Calu3 (cell line): ENCODE measurements at places on chromosomes 6 and 20.

DNA sequence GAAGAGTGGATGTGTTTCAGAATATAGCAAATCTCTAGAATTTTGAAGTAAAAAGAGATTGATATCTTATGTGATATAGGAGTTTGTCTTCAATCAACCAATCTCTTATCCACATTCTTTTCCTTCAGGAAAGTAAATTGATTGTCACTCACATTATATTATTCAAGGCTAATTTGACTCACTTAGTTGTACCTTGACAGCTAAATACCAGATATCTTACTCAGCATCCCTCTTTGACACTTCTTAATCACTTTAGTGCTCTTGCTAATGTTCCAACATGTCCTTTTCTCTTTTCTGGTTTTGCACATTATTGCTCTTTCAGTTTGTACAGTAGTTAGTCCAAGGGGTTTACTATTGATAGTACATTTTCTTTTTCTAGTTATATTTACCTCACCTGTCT, 286.9 kb upstream of the PTCHD4 start:
- H3K27me3 ChIP-seq = no peaks in the 10 kb centered on the region
- H3K36me3 ChIP-seq = no peaks in the 10 kb centered on the region
- H3K4me1 ChIP-seq = no peaks in the 10 kb centered on the region
- no peak overlapping the region for H3K27ac ChIP-seq
- no peak overlapping the region for H3K4me3 ChIP-seq

GRCh38 chr6:135128268-135128914, 52.7 kb upstream of the MYB start:
- H3K36me3 ChIP-seq = no peaks in the 10 kb centered on the region
- no peaks in the 10 kb centered on the region for H3K27me3 ChIP-seq
- no peak for DNase-seq
- no peak overlapping the region for H3K27ac ChIP-seq

- H3K27me3 ChIP-seq = no peaks in the 10 kb centered on the region
- no peak overlapping the region for H3K4me3 ChIP-seq
- H3K36me3 ChIP-seq = no peaks in the 10 kb centered on the region
- no peak overlapping the region for H3K27ac ChIP-seq
- DNase-seq = no peak
Observed at GRCh38 chr6:13769655-13770053, 44.7 kb downstream of the MCUR1 start.

DNA sequence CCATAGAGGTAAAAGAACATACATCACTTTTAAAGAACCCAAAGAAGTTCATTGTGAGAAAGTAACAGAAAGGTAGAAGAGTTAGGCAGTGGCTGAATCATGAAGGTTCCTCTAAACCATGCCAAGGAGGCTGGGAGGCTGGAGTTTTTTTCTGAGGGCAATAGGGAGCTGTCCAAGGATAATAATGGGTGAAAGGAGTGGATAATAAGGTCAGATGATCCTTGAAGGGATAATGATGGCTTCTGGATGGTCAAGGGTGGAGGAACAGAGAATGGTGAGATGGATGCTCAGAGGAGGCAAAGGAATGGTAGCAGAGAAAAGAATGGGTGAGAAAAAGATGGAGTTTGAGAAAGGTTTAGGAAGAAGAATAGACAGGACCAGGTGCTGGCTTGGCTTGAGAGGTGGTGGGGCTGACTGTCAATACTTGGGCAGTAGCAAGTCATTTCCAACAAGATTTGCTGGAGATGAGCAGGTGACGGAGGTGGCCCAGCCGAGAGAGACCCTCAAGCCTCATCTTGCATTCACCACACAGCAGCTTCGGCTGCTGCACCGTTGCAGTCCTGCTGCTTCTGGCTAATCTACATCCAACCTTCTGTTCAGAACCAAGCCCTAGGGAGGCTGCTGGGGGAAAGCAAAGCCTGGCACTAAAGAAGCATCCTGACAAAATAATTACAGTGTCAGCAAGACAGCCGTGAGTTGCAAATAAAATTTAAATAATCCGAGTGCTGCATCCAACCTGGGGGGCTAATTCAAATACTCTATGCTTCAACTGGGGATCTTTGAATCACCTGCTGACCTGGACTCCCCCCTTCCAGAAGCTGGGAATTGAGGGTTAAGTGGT, 131.2 kb upstream of the KCNG1 start:
- no peaks in the 10 kb centered on the region for H3K4me1 ChIP-seq
- H3K27me3 ChIP-seq = peaks cover 82% of the 10 kb centered on the region

DNA sequence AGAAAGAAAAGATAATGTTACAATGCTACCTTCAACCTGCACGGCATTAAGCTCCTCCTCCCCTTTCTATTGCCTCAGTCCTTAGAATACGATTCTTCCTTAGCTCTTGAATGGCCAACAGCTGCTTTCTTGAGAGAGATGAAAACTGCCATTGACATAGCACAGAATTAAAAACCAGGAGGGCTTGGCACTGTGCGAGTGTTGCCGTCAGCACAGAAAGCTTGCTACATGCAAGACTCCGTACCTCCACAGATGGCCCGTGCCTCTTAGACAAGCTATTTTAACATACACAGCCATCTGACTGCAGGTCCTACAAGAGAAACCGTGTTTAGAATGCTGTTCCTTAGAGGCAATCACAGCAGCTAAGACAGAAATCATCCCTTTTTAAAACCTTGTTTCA, 51.7 kb downstream of the ALDH5A1 start:
- H3K4me3 ChIP-seq = no peak overlapping the region
- no peaks in the 10 kb centered on the region for H3K27me3 ChIP-seq
- no peaks in the 10 kb centered on the region for H3K4me1 ChIP-seq
- no peaks in the 10 kb centered on the region for H3K36me3 ChIP-seq
- DNase-seq = no peak

GRCh38 chr6:11246722-11247121, 14.3 kb upstream of the NEDD9 start:
- H3K27ac ChIP-seq = no peak overlapping the region
- H3K36me3 ChIP-seq = no peaks in the 10 kb centered on the region
- no peak for DNase-seq

GRCh38 chr20:63064745-63065711, 58.3 kb upstream of the BHLHE23 start:
- DNase-seq = no peak
- H3K4me1 ChIP-seq = no peaks in the 10 kb centered on the region
- no peak overlapping the region for H3K27ac ChIP-seq
- H3K27me3 ChIP-seq = peaks cover 88% of the 10 kb centered on the region

DNA sequence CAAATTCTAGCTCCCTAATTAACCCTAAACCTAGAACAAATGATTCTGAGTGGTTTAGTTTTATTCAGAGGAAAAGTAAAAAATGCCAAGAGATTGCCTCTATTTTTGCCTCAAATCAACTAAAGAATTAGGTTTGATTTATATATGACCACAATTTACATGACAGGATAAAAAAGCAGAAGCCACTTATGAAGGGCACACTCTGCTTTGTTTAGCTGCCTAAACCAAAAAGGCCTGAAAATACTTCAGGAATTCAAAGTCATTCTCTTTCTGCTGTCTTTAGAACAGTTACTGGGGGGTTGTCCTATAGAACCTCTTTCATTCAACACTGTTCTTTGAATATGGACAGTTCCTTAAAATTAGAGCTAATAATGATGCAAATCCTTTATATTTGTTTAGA, 5.3 kb downstream of the FBXO5 start:
- no peak overlapping the region for H3K27ac ChIP-seq
- H3K27me3 ChIP-seq = no peaks in the 10 kb centered on the region
- peaks cover 27% of the 10 kb centered on the region for H3K36me3 ChIP-seq
- H3K4me3 ChIP-seq = no peak overlapping the region
- H3K4me1 ChIP-seq = peaks cover 37% of the 10 kb centered on the region

GRCh38 chr20:53382263-53382844, 211.3 kb downstream of the ZNF217 start:
- no peaks in the 10 kb centered on the region for H3K36me3 ChIP-seq
- DNase-seq = no peak
- no peak overlapping the region for H3K27ac ChIP-seq
- H3K27me3 ChIP-seq = peaks cover 38% of the 10 kb centered on the region
- H3K4me1 ChIP-seq = no peaks in the 10 kb centered on the region

DNA sequence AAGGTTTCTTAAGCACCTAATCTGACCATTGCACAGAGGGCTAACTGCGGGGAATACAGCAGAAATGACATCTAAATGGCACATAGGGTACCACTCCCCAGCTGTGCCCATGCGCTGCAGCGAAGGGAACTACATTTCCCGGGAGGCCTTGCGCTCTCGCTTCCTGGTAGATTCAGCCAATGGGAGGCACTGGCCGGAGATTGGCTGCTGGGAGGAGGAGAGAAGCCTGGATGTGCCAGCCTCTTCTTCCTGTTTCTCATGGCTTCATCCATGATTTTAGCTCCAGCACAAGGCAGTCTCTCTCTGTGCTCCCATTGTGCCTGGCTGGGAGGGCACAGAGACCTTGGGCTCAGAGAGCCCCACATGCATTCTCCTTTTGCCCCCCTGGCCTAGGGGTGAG, 101.7 kb upstream of the FOXA2 start:
- H3K36me3 ChIP-seq = no peaks in the 10 kb centered on the region
- H3K27ac ChIP-seq = peak overlapping the region; percentile 50
- no peaks in the 10 kb centered on the region for H3K4me1 ChIP-seq
- peak; percentile 7 for DNase-seq
- no peaks in the 10 kb centered on the region for H3K27me3 ChIP-seq
- no peak overlapping the region for H3K4me3 ChIP-seq

DNA sequence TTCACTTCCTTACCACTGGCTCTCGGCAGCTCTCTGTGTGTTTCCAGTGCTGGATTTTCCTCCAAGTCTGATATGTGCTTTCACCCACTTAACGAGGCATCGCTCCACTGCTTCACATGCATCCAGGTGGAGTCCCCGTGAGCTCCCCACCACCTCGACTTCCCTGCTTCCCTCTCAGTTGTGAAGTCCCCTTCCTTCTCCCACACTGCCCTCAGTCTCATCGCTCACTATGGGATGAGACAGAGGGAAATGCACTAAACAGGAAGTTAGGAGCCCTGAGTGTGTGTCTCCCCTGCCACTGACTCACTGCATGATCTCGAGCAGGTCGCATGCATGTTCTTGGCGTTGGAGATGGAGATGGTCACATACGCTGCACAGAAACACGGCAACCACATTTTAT, 84.0 kb downstream of the MTHFD1L start:
- H3K4me1 ChIP-seq = no peaks in the 10 kb centered on the region
- no peak for DNase-seq
- H3K36me3 ChIP-seq = peaks cover 33% of the 10 kb centered on the region
- H3K4me3 ChIP-seq = no peak overlapping the region
- no peaks in the 10 kb centered on the region for H3K27me3 ChIP-seq

- no peak overlapping the region for H3K27ac ChIP-seq
- H3K4me1 ChIP-seq = no peaks in the 10 kb centered on the region
- no peaks in the 10 kb centered on the region for H3K36me3 ChIP-seq
- no peak overlapping the region for H3K4me3 ChIP-seq
Observed at GRCh38 chr20:46230801-46231282, 77.5 kb downstream of the CDH22 start.

DNA sequence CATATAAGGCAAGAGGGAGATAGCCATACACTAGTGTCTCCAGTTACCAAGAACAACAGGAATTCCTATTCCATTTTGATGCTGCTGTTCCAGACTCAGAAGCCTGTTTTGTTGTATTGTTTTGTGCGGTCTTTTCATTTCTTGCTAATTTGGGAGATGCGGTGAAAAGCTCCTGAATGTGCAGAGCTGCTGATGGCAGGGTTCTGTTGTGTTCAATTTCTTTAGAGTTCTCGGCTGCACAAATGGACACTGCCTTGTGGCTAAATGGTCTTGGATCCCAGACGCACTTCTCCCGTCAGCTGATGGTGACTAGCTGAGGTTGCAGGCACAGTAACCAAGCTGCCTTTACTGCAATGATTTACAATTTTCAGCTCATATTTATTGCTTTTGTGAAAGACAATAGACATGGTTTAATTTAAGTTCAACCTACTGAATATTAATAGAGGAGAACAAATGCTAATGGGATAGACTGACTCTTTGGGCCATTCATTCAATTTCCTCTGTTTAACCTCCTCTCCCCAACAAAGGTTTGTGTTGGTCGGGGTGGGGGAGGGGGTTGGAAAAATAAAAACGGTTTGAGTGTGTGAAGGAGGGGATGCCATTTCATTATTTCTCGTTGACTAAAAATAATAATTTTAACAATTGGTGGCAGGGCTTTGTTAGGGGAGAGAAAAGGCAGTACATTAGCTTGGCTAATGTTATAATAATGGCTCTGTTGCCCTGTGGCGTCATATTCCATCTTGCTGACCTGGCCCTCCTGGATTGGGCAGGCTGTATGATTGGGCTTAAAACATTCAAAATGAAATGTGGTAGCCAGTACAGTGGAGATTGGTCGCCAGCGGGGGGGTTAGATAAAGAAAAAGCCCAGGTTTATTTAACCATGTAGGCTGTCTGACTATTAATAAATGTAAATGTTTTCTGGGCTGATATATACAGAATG, 159.5 kb downstream of the JARID2 start:
- DNase-seq = no peak
- H3K27me3 ChIP-seq = no peaks in the 10 kb centered on the region
- no peaks in the 10 kb centered on the region for H3K4me1 ChIP-seq
- no peak overlapping the region for H3K27ac ChIP-seq
- no peak overlapping the region for H3K4me3 ChIP-seq

DNA sequence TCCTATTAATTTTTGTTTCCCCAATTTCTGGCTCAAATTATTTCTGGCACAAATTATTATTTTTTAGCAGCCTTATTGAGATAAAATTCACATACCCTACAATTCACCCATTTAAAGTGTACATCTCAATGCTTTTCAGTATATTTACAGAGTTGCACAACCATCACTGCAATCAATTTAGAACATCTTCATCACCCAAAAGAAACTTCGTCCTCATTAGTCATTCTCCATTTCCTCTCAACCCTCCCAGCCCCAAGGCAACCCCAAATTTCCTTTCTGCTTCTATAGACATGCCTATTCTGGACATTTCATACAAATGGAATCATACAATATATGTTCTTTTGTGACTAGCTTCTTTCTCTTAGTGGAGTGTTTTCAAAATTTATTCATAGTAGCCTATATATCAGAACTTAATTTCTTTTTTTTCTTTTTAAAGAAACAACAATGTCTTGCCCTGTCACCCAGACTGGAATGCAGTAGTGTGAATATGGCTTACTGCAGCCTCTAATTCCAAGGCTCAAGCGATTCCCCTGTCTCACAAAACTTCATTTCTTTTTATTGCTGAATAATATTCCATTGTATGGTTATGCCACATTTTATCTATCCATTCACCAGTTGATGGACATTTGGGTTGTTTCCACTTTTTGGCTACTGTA, 84.5 kb downstream of the DNAH8 start:
- no peak overlapping the region for H3K4me3 ChIP-seq

DNA sequence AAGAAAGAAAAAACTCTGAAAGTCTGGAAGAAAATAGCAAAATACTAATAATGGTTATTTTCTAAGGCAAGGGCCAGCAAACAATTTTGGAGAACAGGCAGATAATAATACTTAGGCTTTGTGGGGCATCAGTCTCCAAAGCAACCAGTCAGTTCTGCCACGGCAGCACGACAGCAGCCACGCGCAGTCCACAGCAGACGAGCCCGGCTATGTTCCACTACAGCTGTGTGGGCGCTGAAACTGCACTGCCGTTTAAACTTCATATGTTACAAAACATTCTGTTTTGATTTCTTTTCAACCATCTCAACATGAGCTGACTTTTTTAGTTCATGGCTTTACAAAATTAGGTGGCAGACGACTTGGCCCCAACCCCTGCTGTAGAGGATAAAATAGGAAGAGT, 29.9 kb downstream of the MRS2 start:
- H3K36me3 ChIP-seq = no peaks in the 10 kb centered on the region
- no peaks in the 10 kb centered on the region for H3K27me3 ChIP-seq
- peaks cover 9% of the 10 kb centered on the region for H3K4me1 ChIP-seq
- H3K4me3 ChIP-seq = no peak overlapping the region
